Gastrocnemius medialis (tissue), 4 donors: ENCODE measurements at places on chromosomes 3 and 15. TPM values are rescaled to one million over a fixed set of nuclear protein-coding genes. Genes with fewer than 3 reads are reported as not detected.

GRCh38 chr15:60476713-60477112 is 2.2 kb downstream of the ICE2 start:
- no peak for DNase-seq

DNA sequence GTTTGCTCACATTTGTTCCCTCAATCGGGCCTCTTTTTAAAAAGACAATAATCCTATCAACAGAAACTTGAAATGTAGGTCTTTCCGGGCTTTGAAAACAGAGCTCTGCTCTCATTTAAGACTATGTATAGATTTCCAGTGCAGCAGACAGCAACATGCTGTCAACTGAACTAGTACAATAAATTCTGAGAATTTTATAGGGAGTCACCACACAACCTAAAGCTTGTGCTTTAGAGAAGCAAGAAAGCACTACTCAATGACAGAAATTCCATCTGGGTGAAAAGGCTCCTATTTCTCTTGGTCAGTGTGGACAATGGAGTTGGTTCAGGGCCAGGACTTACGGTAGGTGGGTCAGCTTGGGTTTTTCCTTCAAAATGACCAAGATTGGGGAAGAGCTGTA is 583.5 kb downstream of the ROBO1 start:
- no peak for DNase-seq

ACTR8 gene
- total RNA-seq: 15.5 TPM

MRPS25 gene
- total RNA-seq: 75.8 TPM

- DNase-seq: no peak
These were observed 455.5 kb downstream of the ERC2 start for GRCh38 chr3:56012721-56013120.

- peak; percentile 28 for DNase-seq
These were observed 1.3 kb downstream of the MAGI1 start for GRCh38 chr3:66037330-66037985.

DNA sequence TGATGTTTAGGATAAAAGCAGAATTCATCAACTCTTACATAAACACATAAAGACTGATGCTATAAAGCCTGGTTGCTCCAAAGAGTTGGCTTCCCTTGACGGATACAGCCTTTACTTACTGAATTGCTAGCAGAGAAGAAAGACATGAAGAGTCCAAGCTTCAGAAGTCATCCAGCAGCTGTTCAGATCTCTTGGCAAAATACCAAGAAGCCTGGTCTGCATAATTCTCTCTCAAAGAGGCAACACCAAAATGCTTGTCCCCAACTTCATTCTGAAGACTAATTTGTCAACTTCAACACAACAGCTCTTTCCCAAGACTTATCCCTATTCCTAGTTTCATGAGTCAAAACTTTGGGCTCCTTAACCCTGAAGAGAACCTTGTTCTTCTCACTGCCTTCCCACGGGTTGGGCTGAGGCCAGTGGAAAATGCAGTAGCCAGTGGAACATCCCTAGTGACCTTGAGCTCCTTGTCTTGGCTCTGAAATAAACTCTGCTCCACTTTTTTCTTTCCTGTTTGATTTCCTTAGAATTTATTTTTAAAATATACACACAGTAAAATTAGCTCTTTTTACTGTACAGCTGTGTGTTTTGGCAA is 119.2 kb upstream of the THBS1 start:
- no peak for DNase-seq

DNA sequence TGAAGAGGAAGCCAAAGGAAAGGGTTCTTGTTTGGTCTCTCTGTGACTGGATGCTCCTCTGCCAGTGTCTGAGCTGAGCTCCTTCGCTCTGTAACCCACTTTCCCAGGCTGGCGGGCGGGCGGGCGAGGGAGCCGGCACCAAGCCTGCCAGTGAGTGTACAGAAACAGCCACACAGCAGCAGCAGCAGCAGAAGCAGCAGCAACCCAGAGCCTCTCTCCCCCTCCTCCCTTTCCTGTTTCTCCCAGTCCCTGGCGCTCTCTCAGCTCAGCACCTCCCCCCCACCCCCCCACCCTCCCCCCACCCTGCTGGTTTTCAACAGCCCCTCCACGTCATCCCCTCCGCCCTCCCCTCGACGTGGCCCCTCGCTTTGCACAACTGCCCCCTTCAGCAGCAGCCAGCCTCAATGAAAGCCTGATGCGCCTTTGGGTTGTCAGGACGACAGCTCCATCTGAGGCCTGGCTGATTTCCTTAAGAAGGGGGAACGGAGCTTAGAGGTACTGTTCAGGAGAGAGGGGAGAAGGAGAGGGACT is at the start of gene LSAMP:
LSAMP (minus strand) TSS at position 177 of the 531 bp plus-strand sequence.
- no peak for DNase-seq

GRCh38 chr3:193190146-193190786 is 50.8 kb upstream of the PLAAT1 start:
- peak; percentile 26 for DNase-seq

GRCh38 chr3:131553495-131554247 is 50.9 kb upstream of the MRPL3 start:
- no peak for DNase-seq

GRCh38 chr3:119524931-119525662 is 26.8 kb downstream of the TIMMDC1 start:
- DNase-seq: no peak

DNA sequence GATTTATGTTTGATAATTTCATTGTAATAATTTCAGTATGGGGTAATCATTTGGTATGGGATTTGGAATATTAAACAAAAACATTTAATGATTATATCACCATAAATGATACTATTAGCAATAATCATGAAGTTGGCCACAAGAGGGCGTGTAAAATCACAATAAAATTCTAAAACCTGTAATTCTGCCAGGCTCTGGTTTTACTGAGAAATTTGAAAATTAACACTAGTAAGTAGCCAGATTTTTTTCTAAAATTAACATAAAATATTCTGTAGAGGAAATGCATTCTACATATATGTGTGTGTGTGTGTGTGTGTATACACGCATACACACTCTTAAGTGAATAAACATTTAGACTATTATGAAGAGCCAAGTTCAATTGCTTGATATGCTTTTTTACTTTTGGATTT is 40.5 kb downstream of the FEZF2 start:
- no peak for DNase-seq

ILDR1 gene
- total RNA-seq: not detected

DNA sequence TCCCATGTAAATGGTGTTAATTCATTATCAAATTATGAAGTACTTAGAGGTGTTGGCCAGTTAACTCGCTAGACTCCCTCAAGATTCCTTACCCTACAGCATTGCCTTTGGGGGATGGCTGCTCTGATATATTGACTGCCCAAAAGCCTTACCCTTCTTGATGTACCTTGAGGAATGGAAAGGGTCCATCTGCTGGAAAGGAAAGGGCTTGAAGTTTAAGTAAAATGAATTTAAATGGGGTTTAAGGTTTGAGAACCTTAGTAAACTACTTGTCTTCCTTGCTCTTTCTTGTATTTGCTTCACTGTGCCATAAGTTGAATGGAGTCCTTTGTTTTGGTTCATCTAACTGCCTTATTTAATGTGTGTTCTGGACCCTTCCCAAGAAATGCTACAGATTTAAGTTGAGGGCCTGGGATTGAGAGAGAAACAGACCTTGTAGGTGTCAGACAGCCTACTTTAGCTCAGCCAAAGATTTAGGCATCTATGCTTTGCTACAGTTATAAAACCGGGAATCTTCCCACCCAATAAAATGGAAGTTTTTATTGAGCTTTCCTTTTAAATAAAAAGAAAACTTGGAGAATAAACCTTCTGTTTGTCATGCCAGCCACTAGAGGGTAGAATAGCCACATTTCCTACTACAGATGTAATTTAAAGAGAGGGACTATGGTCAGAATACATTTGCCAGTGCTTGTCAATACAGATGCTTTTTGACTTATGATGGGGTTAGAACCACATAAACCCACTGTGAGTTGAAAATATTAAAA is 25.3 kb downstream of the CMSS1 start:
- DNase-seq: no peak

DNA sequence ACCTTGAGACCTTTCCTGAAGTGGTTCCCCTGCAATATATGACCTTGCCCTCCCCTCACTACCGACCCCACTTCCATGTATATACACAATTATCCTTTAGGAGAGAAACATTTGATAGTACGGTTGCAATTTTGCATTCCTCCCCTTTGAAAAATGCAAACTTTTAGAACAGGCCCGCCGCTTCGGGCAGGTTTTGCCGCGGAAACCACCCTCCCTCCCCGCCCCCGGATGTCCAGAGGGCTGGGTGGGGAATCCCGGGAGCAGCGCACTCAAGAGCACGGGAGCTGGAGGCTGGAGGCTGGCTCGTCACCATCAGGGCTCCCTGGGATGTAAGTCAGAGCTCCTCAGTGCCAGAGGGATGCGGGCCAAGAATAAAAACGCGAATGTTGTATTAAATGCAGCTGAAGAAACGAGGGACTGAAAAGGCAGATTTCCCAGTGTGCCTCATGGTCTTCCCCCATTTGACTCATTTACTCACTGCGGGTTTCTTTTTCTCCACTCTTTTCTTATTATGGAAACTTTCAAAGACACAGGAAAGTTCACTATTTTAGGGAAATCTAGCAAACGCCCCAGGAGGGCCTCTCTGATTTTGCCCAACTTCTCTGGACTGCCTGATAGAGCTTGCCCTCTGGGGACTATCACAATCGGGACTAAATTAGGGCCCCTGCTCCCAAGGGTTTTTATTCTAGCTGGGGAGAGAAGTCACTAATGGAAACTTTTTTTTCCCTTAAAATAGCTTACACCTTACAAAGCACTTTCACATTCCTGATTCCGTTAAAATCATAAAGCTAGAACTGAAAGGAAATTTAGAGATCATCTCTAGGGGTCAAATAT is 2.9 kb upstream of the USP3 start:
- DNase-seq: peak; percentile 63

CACNA2D3 gene
- 4.7 TPM for total RNA-seq

GRCh38 chr15:94674296-94674695 is 442.9 kb downstream of the MCTP2 start:
- DNase-seq: no peak

DNA sequence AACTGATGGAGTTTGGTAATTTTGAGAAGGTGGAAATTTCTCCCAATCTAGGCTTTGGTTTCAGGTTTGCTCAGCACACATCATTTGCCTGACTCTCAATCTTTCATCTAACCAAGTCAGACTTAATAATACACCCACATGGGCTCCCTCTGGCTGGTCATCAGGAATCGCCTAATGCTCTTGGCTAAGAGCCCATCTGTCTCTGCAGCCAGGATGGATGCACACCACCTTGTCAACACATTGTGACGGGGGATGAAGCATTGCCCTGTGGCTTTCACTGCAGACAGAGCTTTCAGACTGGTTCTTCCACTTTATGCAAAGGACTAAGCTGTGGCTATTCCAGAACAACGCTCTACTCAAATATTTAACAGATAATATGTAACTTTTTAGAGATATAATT is 3.0 kb upstream of the HDGFL3 start:
- no peak for DNase-seq

DNA sequence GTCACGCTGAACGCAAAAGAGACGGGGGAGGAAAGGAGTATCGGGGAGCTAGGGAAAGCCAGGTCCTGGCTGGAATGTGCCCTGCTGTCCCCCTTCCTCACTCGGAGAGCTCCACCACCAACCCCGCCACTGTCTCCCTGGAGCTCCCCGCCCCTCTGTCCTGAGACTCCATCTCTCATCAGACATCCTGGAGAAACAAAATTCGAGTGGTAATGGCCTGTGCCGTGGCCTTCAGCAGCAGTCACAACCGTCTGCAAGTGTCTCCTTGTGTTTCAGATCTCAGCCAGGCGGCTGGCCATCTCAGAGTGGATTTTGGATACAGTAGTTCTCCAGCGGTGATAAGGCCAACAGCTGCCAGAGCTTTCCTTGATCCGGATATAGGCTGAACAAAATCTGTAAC is 76.9 kb downstream of the OCA2 start:
- DNase-seq: no peak

DNA sequence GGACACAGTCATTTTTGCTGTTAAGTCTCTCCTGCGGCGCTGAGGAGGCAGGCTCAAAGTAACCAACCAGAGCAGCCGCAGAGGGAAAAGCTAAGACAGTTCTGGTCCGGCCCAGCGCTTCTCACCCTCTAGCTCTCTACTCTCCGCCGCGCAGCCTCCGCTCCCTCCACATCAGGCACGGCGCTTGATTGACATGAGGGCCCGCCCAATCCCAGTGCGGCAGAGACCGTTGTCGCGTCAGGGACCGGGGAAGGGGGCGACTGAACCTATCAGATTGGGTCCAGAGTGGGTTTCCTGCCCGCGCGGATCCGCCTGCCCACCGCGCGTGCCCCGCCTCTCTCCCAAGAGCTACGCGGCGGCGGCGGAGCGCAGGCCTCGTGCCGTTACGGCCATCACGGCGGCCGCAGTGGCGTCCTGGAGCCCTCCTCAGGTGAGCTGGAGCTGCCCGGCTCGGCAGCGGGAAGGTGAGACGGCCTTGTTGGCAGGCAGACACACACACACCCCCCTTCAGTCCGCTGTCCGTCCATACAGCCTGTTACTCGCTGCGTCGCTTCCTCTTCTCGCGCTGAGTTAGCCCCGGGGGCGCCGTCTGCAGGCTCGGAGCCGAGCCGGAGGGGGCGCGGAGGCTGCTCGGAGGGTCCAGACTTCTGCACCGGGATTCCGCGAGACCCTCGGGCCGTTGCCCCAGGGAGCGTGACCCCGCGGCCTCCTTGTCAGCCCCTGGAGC is at the start of gene NCK1:
NCK1 (plus strand) TSS at position 319 of the 727 bp plus-strand sequence. CDS start 65,794 bp downstream, outside the sequence.
- peak; percentile 98 for DNase-seq

- no peak for DNase-seq
These were observed 14.6 kb downstream of the SIN3A start for GRCh38 chr15:75436881-75437280.

P2RY12 gene
- total RNA-seq: 1.1 TPM

GRCh38 chr3:154734468-154734867 is 304.5 kb upstream of the GPR149 start:
- DNase-seq: no peak

DNA sequence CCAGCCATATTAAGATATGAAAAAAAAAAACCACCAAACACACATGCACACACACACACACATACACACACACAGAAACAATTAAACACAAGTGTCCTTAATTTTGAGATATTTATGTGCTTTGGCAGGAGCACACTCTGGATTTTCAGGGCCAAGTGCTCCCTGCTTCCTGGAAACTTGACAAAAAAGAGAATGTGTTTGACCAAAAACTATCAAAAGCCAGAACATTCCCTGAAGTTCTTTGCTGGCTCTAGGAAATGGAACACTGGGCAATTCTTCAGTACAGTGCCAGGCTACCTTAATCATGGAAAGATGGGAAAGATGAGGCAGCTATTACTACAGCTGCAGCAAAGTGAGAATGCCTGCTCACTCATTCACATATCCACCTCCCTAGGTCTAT is 44.6 kb downstream of the P3H2 start:
- DNase-seq: no peak

- DNase-seq: no peak
These were observed 20.7 kb downstream of the CPNE4 start for GRCh38 chr3:132014105-132014504.

GRCh38 chr3:121913305-121913990 is 19.2 kb downstream of the SLC15A2 start:
- DNase-seq: no peak

- DNase-seq: no peak
These were observed 320.2 kb downstream of the UNC13C start for GRCh38 chr15:54298396-54298795.

BRPF1 gene
- 16.0 TPM for total RNA-seq

NOX5 gene
- not detected for total RNA-seq
